KG1 (cell line): ENCODE measurements at places on chromosomes 1 and 21.

DNA sequence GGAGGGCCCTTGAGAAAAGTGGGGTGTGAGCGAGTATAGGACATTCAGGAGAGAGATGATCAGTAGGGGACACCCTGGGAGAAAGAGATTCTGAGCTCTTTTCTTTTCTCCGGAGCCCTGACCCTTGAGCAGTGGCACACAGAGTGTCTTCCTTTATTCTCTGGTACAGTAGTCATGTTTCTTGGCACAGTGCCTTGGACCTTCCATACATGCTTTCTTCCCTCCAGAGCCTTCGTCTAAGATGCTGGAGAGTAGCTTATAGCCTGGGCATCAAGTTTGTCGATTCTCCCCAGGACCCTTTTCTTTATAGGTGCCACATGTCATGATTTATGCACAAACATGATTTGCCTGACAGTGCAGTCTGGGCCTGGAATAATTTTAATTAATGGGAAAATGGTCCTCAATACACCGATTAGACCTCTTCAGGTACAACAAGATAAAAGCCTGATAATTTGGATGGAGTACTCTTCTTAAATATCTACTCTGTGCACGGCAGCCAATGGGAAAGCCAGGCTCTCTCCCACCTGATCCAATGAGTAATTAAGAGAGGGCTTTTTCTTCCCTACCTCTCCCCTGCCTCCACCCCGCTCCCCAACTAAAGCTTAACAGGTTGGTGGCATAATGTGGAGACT lies at the start of gene TBX19:
Gene TBX19 (plus strand): TSS at position 582 of the 632 bp plus-strand sequence. CDS start 214 bp downstream, outside the sequence.
- DNase-seq = no peak

DNA sequence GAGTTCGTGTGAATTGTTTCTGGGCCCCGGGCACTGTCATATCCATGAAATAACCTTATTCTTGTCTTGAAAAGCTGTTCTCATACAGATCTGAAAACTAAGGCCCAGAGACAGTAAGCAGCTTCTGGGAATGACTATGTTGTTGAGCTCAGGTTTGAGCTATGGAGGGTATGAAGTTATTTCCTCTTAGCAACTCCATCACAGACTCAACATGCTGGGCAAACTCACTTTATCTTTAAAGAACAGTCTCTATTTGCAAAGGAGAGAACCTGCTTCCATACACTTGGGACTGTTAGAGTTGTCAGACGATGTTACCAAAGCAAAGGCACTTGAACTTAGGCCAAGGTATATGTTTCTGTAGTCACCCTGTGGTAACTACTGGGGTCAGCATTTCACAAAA lies 90.0 kb downstream of the GPR88 start:
- peak; percentile 55 for DNase-seq

- DNase-seq = no peak
Measured at GRCh38 chr1:236659792-236660587, 26.3 kb upstream of the ACTN2 start.

- no peak for DNase-seq
Measured at GRCh38 chr1:204296431-204296988, 63.2 kb downstream of the PLEKHA6 start.

DNA sequence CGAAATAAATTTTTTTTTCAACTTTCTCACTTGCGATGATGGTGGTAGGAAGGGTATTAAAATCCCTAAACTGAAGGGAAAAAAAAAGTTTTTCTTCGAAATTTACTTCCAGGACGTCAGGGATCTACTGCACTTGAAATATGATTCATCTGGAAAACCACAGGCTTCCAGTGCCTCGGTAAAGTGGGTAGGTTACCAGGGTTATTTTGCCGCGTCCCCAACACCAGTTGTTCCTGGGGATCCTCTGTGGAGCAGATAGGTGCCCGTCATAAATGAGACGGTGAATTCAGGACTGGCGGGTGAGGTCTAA lies 773 bp downstream of the RABIF start:
- DNase-seq = no peak

GRCh38 chr1:161117759-161118581 lies at the start of the genes NIT1 and PFDN2:
Gene NIT1 (plus strand): TSS chr1:161118105. CDS start chr1:161118177, 72 bp downstream.
Gene PFDN2 (minus strand): TSS chr1:161118037. CDS start chr1:161118026, 11 bp downstream.
- peak; percentile 38 for DNase-seq

- no peak for DNase-seq
Measured at GRCh38 chr1:246058466-246058865, 448.6 kb downstream of the SMYD3 start.

DNA sequence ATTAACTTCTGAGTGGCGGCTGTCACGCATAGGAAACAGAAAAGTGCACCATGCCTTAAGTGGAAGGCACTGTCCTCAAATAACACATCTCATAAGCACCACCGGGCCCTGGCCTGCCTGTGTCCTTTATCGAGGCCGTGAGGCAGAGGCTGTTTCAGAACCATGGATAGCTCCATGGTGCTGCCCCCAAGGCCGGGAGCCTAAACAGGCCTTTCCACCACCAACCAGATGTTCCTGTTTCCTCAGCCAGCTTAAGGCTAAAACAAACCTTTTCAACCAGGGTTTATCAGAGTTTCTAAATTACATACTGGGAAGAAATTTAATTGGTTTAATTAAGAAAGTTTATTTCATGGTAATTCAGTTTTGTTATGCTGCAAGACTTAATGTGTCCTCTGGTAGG lies 114.4 kb downstream of the DMRTA2 start:
- DNase-seq = peak; percentile 33

DNA sequence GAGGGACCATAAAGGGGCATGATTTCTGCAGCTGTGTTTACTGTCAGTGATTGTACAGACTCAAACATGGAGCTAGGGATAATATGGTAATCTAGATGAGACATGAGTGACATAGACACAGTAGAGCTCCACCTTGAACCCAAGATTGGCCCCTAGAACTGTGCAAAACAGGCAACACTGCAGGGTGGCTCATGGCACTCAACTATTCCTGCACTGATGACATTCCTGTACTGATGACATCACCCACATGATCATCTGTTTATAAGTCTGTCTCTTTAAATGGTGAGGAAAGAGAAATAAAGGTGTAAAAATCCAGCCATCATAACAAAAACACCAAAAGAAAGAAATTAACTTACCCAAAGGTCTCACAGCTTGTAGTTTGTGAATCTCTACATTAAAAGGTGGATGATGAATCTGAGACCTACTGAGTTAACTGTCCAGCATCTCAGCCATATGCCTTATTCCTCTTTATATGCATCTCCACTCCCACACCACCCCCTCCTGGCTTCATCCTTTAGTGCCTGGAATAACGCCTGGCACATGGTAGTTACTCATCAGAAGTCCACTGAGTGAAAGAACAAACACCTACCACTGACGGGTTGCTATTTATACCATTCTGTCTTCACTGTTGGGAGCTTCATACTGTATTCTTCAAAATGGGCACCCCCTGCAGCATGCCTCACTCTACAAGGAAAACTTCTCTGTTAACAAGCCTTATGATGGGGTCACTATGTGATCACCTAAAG lies at the start of gene LRRC53:
Gene LRRC53 (minus strand): TSS at position 442 of the 746 bp plus-strand sequence. CDS start 29,262 bp downstream, outside the sequence.
- DNase-seq = no peak
